ENCODE measurements at places on chromosomes 11 and 22.

DNA sequence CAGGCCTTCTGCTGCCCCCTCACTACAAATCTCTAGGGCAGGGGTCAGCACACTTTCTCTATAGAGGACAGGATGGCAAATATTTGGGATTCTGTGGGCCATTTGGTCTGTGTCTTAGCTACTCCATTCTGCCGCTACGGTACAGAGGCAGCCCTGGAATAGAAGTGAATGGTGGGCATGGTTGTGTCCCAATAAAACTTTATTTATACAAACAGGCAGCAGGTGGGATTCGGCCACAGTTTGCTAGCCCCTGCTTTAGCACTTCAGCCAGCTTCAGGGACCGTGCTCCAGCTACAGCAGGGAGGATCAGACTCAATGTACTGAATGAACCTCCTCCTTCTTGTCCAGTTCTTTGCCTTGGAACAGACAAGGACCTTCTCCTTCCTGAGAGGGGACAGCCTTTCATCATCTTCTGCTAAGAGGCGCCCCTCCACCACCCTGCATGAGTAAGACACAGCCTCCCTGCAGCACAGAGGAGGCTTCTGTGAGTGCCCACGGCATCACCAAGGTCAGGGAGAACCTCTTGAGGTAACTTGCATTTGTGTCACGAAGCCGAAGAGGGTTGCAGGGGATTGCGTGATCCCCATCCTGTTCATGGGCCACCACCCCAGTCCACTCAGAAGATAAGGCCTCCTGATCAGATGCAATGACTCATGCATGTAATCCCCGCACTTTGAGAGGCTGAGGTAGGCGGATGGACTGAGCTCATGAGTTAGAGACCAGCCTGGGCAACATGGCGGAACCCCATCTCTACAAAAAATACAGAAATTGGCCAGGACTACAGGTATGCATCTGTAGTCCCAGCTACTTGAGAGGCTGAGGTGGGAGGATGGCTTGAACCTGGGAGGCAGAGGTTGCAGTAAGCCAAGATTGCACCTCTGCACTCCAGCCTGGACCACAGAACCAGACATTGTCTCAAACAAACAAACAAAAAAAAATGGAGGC lies 4.6 kb downstream of the C11orf24 start:
- DNase-seq, result no peak

GRCh38 chr11:31802000-31802551 lies 9.0 kb downstream of the PAX6 start:
- peak; percentile 11 for DNase-seq

DNA sequence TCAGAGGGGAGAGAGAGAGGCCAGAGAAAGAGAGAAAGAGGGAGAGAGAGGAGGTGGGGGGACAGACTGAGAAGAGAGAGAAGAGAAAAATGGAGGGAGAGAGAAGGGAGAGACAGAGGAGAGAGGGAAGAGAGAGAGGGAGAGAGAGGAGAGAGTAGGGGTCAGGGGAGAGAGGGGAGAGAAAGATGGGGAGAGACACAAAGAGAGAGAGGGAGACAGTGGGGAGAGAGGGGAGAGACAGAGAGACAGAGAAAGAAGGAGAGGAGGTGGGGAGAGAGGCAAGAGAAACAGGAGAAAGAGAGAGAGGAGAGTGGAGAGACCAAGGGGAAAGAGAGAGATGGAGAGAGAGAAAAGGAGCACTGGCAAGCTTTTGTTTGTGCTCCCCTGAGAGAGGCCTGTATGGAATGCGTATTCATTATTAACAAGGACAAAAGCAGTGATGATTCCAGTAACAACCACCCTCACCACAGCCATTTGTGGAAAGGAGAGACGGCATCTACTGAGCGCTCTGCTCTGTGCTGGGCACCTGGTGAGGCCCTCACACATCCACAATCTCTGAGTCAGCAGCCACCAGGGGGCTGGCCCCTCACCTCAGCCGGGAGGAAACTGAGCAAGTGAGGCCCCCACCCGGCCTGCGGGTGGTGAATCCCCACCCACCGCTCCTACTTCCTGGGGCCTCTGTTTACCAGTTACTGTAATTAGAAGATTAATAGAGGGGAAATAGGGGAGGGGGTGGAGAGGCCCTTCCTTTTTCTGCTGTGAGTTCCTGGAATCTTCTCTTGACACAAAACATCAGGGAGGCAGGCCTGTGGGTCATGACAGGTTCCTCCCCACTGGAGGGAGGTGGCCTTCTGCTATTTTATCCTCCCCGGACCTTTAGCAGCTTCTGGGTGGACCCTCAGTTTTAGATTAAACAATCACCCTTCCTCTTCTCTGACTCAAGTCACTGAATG lies 14.6 kb upstream of the MIAT start:
- no peak for DNase-seq

GRCh38 chr11:4184163-4184916 lies 89.7 kb downstream of the RRM1 start:
- no peak for DNase-seq

DNA sequence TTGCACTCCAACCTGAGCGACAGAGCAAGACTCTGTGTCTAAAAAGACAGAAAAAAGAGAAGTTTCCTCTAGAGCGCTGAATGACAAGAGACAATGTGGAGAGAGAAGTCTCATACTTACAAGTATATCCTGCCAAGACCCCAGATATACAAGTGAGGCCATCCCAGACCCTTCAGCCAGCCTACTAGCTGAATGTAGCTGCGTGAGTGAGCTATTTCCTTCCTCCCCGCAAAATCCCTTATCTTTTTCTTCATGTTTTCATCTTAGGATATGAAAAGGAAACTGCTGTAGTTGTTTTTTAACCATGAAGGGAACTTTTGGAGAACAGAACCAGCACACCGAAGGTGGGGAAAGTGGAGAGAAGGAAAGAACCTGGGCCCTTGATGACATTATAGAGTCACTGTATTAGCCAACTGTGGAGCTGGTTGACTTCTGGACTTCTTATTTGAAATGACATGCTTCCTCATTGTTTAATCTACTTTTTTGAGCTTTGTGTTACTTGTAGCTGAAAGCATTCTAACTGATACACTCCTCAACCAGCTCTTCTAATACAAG lies 4.4 kb upstream of the DDX17 start:
- DNase-seq, result no peak

- DNase-seq, result peak; percentile 19
These were observed 9.7 kb upstream of the RCN1 start for GRCh38 chr11:32081129-32081641.

DNA sequence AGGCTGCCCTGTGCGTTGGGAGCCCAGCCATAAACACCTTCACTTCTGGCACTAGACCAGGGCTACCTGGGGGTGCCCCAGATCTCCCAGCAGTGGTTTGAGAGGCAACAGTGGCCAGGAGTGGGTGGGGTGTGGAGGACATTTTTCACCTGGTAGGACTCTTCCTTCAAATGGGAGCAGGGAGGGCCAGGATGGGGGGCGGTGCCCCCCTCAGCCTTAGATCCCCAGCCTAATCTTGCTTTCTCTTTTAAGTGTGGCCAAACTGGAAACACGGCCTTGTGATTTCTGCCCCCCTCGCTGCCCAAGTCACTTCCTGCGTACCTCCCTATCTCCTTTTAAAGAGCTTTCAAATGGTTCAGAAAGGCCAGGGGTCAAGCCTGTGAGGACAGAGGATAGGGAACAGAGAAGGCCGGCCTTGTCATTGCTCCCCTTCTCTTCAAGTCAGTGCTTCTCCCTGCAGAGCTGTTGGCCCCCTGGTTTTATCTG lies 800 bp downstream of the KCNJ5 start:
- DNase-seq, result no peak

DNA sequence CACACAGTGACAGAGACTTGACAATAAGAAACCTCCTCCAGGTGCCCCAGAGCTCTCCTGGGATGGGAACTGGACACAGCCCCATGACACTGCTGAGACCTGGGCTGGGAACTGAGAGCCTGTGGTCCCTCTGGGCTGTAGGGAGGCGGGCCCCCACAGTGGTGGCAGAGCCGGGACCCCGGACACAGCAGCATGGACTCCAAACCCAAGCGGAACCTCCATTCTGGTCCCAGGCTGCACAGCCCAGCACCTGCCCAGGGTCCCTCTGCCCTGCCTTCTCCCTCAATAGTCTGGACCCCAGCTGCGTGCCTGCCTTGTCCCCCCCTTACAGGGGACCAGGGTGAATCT lies 8.4 kb upstream of the APOBEC3H start:
- no peak for DNase-seq

GRCh38 chr11:58509748-58510147 lies 1.8 kb upstream of the OR5B21 start:
- no peak for DNase-seq

- DNase-seq, result no peak
These were observed 1.4 kb upstream of the OR4D11 start for GRCh38 chr11:59501931-59502330.

DNA sequence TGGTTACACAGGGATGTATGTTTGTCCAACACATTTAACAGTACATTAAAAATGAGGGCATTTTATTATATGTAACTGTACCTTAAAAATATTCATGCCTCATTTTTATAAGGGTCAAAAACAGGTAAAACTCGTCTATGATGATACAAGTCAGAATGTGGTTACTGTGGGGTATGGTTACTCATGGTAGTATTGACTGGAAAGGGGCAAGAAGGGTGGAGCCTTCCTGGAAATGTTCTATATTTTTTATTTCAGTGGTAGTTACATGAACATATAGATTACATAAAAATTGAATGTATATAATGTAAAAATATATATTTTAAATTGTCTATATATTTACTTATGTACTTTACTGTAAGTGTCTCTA lies 99.8 kb downstream of the STIM1 start:
- no peak for DNase-seq

DNA sequence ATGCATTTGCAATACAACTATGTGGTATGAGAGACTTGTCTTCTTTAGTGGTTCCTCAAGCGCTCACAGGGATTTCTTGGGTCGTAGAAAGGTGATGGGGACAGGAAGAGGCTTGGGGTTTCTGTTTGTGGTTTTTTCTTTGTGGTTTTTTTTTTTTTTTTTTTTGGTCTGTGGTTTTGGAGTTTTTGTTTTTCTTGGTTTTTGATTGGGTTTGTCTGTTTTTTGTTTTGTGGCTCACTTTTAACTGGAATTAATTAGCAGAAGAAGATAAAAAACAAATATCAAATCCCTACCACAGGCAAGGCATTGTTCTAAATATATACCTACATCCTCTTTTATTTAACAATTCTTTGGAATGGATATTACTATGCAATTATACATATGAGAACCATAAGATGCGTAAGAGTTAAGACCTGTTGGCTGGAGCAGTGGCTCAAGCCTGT lies 5.5 kb downstream of the TTC28 start:
- DNase-seq, result no peak

GRCh38 chr11:56932572-56933220 lies 56.0 kb upstream of the OR5AK2 start:
- DNase-seq, result no peak

DNA sequence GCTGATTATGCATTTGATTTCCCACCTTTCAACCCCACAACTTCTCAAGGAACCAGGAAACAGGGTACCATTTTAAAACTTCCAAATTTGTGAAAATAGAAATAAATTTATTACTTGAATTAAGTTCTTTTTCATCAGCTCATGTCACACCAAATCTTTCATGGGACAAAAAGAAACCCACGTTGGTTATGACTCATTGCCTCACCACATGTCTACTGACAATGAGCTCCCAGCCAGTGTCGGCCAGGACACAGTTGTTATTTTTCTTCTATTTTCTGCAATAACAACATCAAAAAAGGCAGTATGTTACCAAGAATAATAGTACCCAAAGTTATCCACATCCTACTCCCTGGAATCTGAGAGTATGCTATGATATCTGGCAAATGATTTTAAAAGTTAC lies 17.3 kb downstream of the MS4A6A start:
- no peak for DNase-seq

DNA sequence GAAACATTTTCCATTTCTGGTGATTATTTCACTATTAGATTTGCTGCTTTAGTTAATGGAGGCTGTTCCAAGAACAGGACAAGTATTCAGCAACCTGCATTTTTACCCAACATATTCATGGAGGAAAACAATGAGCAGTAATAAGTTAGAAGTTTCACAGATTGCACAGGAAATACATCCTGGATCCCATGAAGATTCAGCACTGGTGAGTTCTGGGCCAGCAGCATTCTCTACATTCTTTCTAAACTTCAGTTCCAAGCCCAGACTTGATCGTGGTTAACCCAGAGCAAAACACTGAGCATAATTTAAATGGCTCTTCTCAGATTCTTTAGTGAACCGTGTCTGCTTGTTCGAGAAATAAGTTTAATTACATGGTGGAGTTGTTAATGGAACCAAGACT lies 3.8 kb downstream of the FJX1 start:
- peak; percentile 64 for DNase-seq

DNA sequence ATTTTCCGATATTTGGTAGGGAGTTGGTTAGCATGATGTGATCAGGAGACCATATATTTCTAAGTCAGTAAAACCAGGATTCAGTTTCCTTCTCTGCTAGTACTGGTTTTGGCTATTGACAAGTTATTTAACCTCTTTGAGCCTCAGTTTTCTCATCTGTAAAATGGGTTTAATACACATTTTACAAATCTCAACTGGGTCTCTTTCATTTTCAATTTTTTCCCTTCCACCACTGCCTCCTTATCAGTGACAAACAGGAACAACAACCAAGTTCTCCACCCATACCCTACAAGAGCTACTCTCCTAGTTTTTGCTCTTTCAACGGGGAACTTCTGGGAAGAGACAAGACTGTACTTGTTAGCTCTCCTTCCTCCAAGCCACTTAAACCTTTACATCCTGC lies 6.2 kb upstream of the APLP2 start:
- no peak for DNase-seq

- peak; percentile 65 for DNase-seq
These were observed at the start of gene AASDHPPT for GRCh38 chr11:106077609-106078455. Gene AASDHPPT, plus strand, starts transcription at chr11:106077662. Its CDS starts 49 bp downstream, at chr11:106077711.

- DNase-seq, result no peak
These were observed 6.6 kb upstream of the FLI1 start for GRCh38 chr11:128687321-128687720.

- no peak for DNase-seq
These were observed 569 bp downstream of the POLA2 start for GRCh38 chr11:65262381-65262680.

GRCh38 chr11:108734956-108735559 lies 70.2 kb downstream of the DDX10 start:
- no peak for DNase-seq

GRCh38 chr22:27105142-27106025 lies 448.0 kb downstream of the MIAT start:
- DNase-seq, result peak; percentile 80

GRCh38 chr11:94790661-94791180 lies 22.6 kb downstream of the AMOTL1 start:
- no peak for DNase-seq

- no peak for DNase-seq
These were observed 6.9 kb upstream of the SYT8 start for GRCh38 chr11:1827931-1828330.

GRCh38 chr11:78607696-78608095 lies 33.0 kb upstream of the NARS2 start:
- no peak for DNase-seq

GRCh38 chr11:42179216-42179615 lies 719.8 kb upstream of the LRRC4C start:
- no peak for DNase-seq

- DNase-seq, result no peak
These were observed 48.5 kb downstream of the SVIP start for GRCh38 chr11:22780952-22781593.

DNA sequence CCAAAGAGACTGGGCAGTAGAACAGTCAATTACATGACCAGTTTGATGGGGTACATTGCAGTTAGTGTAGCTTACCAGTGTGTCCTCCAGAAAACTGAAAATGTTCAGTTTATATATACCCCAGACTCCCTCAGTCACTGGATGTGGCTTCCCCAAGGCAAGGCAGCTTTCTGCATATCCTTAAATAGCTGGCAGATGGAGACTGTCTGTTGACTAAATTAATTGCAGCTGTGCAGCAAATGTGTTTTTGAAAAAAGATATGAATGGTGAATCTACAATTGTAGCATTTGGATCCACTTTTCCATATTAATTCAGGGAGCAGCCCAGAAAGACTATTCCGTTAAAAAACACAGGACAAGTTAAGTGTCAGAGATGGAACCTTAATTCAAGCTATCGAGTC lies 565.1 kb upstream of the CCDC179 start:
- DNase-seq, result peak; percentile 41

All from muscle of back (tissue), 13 donors.